Activated CD8-positive, alpha-beta memory T cell treated with anti-CD3 and anti-CD28 coated beads, Interleukin-2, amount 50 U/mL, for 48 hours (primary cell): ENCODE measurements at places on chromosomes 3 and 15.

GRCh38 chr15:63655683-63656372 is 58.6 kb downstream of the FBXL22 start:
- no peak for DNase-seq

DNA sequence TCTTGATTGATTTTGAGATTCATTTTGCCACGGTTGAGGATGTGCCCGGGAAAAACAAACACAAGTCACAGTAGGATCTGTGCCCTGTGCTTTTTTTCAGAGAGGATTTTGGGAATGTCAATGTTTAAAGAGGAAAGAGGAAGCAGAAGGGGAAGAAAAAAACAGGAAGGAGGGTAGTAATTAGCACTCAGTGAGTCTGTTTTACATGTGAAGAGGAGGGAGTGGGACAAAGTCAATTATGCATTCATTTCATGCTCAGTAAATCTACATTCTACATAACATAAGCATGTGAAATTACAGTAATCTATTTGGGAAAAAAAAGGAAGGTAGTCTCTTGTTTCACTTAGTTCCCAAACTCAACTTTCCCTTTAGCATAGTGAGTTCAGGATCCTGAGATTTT is 18.3 kb upstream of the CD200 start:
- no peak for DNase-seq

DNA sequence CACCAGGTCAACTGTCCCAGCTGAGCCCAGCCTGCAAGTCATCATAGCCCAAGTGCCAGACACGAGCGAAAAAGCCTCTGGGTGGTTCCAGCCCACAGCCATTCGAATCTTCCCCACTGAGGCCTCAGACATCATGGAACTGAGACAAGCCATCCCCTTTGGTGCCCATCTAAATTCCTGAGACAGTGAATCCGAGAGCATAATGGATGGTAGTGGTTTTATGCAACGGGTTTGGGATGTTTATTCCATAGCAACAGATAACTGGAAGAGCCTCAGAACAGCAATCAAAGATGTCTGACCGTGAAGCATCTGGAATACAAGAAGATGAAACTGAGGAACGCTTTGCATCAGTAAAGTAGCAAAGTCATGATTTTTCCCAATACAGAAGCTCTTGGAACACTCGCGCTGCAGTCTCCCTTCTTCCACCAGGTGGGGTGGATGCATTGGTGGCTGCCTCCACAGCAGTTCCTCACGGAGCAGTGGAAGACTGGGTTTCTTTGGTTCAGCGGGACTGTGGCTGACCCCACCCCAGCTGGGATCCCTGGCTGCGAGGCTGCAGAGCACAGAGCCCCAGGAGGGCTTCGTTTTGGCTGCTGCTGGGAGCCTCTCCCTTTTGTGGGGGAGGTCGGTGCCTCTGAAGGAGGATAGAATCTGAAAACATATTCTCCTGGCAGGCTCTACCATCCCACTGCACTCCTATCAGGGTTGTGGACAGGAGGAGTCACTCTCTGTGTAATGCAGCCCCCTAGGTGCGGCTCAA is 26.4 kb upstream of the PDE8A start:
- DNase-seq = peak; percentile 56

- DNase-seq = no peak
Observed at GRCh38 chr15:31806106-31806505, 224.2 kb upstream of the CHRNA7 start.

GRCh38 chr3:43906849-43907507 is 216.2 kb downstream of the ABHD5 start:
- no peak for DNase-seq

GRCh38 chr15:63933522-63933921 is 99.8 kb upstream of the HERC1 start:
- DNase-seq = peak; percentile 47

- DNase-seq = peak; percentile 29
Observed at GRCh38 chr3:46469680-46470357, 5.1 kb upstream of the LTF start.

DNA sequence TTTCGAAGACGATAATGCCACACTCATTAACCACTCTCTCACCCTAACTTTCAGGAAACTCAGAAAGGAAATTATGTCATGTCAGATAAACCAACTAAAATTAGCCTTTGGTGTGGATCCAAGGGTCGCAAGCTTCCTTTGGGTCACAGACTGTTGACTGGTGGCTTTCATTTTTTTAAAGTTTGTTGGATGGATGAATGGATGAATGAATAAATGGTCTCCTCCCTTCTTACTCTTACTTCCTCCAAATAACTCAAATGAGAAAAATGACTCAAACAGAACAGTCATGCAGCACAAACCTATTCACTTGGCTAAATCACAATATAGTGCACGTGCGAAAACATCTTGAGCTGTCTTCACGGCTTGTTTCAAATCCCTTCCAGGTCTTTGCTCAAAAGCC is 82.9 kb upstream of the HACD2 start:
- no peak for DNase-seq
